AG20443 (cell line): ENCODE measurements at places on chromosomes 3 and 15.

GRCh38 chr15:68552344-68552743 lies 26.4 kb upstream of the CORO2B start:
- DNase-seq, result no peak

DNA sequence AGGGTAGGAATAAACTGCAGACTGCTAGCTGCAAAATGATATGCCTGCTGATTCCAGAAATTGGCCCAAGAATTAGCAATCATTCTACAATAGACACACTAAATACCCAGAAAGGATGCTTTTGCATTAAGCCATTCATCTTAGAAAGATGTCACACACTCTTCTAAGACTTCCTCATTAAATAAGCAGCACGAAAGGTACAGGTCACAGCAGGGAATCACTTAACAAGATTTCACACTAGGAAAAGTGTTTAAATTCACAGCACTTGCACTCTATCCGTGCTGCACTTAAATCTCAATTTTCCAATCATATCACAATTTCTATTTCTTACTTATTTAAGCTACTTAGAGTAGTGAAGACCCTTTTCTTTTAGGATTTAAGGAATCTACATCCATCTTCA lies 372.8 kb upstream of the CBLB start:
- DNase-seq, result no peak

DNA sequence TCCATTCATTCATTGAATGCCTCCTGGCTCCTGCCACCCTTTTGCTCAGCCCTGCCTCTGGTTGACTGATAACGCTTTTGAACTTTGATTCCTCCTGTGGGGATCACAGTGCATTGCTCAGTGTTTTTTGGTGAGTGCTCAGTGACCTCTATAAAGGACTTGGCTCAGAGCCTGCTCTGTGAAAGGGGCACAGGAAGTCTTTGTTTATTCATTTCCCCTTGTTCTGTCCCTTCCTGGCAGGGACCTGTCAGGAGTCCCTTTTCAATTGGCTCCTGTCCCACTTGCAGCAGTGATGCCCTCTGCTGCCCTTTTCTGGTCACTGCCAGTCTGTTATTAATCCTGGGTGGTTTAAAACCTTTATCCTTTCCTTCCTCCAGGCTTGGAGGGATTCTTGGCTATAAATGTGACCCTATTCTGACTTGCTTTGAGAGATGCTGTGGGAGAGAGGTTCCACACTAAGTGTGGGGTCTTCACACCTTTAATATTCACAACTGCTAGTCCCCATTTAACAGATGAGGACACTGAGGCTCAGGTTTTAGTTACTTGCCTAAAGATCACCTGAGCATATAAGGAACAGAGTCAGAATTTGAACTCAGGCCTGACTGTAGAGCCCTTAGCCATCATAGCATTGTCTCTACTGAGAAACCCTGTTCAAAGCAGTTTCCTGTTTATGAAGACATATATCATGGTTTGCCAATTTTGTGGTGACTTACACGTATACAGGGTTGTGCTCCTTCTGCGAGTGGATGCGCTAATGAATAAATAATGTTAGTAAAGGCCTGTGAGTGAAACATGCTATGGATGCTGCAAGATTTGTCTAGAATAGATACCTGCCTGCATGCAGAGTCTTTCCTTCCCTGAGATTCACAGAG lies 23.2 kb upstream of the TATDN2 start:
- DNase-seq, result peak; percentile 85

GRCh38 chr3:126985132-126985985 lies 2.4 kb downstream of the PLXNA1 start:
- no peak for DNase-seq

GRCh38 chr3:69541711-69542088 lies 155.8 kb upstream of the FRMD4B start:
- DNase-seq, result no peak

GRCh38 chr3:2937055-2937454 lies 173.1 kb downstream of the IL5RA start:
- DNase-seq, result no peak

DNA sequence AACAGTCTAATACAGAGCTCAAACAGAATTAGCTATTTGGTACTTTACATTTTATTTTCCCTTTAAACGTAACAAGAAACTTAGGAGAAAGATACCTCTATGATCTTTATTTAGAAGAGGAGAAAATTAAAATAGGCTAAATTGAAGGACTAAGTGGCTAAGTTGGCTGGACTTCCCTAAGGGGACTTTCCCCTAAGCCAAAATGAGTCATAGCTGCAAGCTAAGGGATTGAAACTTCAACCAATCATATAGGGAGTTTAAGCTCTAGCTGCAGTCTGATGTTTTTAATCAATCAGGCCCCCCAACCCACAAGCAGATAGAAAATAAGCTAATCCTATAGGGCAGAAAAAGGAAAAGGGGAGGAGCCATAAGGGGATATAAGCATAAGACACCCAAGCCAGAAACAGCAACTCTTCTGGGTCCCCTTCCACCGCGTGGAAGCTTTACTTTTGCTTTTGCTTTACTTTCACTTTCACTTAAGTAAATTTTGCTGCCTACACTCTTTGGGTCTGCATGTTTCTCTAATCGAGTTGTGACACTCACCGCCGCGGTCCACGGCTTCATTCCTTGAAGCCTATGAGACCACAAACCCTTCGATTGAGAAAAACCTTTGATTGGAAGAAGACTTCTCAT lies 1108.5 kb upstream of the EPHA6 start:
- no peak for DNase-seq

DNA sequence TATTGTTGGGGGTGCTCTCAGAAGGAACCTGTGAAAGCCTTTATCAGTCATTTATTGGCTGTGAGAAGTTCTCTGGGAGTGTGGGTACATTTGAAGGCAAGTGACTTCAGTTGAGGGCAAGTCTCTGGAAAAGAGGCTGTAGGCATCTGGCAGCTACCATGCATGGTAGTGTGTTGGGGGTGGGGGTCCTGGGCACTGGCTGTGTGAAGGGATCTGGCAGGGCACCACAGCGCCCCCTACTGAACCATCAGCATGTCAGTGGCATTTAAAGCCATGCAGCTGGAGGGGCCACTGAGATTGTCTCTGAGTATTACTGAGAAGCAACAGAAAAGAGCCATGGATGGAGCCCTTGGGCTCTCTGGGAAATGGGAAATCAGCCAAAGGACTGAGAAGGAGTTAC lies 30.6 kb downstream of the CRTAP start:
- DNase-seq, result no peak

GRCh38 chr3:194298331-194299227 lies 52.5 kb downstream of the CPN2 start:
- no peak for DNase-seq
